Mesothelial cell of epicardium (in vitro differentiated cells): ENCODE measurements at places on chromosomes 11 and 22. TPM values are rescaled to one million over a fixed set of nuclear protein-coding genes. Genes with fewer than 3 reads are reported as not detected.

- DNase-seq = no peak
These were observed 8.9 kb downstream of the HIRA start for GRCh38 chr22:19422440-19423301.

GRCh38 chr11:111307472-111308108 is 9.2 kb downstream of the POU2AF3 start:
- no peak for DNase-seq

DNA sequence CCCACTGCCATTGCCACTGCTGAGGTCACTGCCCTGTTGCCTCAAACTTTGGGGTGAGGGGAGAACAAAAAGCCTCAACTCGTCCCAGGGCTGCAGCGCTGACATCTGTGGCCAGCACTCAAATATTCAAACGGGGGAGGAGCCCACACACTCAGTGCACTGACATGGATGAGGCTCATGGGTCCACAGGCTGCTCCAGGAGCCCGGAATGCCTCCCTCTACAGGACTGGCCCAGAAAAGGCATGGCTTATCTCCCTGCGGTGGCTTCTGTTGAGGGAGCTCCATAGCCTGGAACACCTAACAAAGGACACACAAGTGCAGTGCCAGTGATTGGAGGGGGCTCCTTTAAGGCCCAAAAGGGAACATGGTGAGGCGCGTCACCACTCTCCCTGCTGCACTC is 341.1 kb upstream of the LUZP2 start:
- DNase-seq = no peak

Gene CASP12
- not detected in 3 replicates for total RNA-seq

Gene MAPK8IP2
- total RNA-seq = 2.8 to 3.2 TPM (median 2.8 TPM) in 3 replicates

Gene YPEL4
- total RNA-seq = 0.64 to 1.3 TPM (median 1.1 TPM) in 3 replicates

DNA sequence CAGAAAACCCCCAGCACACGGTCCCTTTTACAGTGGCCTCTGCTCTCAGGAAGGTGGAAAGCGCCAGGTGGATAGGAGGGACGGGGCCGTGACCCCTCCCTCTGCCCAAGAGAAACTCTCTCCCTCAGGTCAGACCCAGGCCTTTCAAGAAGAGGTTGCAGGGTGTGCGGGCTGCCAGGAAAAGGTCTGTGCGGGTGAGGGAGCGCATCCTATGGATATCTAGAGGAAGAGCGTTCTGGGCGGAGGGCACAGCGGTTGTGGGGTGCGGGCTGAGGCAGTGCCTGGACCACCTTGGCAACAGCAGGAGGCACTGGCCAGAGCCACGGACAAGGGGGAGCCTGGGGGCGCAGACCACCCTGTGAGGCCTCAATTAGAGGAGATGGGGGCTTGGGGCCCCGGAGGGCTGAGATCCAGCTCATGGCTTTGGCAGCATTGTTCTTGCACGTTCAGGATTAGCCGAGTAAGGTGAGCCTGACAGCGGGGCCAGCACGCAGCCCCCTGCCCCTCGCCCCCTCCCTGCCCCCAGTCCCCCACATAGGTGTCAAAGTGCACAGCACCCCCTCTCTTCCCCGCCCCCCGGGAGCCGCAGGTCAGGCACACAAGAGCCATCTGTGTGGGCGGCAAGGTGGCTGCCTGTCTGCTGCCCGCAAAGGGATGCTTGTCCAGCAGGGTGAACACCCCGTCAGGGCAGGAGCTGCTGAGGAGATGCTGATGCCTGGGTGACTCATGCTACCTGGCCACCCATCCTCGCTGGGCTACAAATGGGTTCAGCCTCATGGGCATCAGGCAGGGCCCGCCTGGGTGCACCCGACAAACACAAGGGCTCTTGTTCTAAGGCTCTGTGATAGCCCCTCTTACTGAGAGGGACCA is 92.8 kb upstream of the KCNQ1OT1 start:
- DNase-seq = no peak

GRCh38 chr11:77202941-77203900 is 75.2 kb downstream of the MYO7A start:
- no peak for DNase-seq

- no peak for DNase-seq
These were observed 102.6 kb downstream of the GALNT18 start for GRCh38 chr11:11519184-11519583.
